ENCODE measurements at places on chromosomes 11 and 22.

- no peak for DNase-seq
Observed at GRCh38 chr22:40976866-40977700, 25.9 kb downstream of the RBX1 start.

DNA sequence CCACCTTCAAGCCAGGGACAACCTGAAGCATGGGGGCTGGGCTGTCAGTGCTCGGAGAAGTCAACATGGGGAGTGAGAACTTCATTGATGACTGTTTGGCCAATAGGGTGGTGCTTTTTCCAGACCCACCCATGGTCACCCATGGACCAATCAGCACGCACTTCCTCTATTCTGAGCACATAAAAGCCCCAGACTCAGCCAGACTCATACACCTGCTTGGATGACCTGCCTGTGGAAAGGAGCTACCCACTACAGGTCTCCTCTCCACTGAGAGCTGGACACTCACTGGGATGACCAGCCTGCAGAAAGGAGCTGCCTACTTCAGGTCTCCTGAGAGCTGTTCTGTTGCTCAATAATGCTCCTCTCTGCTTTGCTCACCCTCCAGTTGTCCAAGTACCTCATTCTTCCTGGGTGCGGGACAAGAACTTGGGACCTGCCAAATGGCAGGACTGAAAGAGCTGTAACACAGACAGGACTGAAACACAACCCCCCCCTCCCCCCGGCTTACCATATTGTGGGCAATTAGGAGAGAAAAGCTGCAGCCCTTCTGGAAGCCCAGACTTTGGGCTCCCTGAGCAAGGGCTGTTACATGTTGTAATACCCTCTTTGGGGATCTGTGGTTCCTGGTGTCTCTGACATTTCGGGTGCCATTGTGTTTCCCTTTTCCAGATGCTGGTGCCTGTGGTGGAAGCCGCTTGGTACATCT lies 44.4 kb upstream of the WNT11 start:
- no peak for DNase-seq

- no peak for DNase-seq
Observed at GRCh38 chr11:40170078-40170477, 1289.4 kb downstream of the LRRC4C start.

DNA sequence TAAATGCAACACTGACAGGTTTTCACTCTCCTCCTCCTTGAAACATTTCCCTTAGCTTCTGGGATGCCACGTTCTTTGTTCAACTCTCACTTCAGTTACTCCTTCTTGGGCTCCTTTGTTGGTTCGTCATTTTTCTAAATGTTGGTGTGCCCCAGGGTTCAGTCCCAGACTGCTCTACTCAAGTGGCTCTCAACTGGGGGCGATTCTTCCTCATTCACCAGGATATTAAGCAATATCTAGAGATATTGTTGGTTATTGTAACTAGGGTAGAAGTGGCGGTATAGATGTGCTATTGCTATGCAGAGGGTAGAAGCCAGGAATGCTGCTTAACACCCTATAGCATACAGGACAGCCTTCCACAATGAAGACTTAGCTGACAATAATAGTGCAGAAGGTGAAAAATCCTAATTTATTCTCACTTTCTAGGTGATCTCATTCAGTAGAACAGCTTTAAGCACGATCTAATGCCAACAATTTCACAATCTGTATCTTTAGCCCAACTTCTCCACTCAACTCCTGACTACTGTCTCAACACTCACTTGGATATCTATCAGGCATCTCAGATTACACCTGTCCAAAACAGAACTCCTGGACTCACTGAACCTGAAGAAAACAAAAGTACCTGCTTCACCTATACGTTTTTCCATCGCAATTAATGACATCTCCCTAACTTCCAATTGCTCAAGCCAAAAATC lies 4.6 kb downstream of the NUP160 start:
- DNase-seq, result no peak

- no peak for DNase-seq
Observed at GRCh38 chr11:43419460-43419859, 60.7 kb downstream of the TTC17 start.

DNA sequence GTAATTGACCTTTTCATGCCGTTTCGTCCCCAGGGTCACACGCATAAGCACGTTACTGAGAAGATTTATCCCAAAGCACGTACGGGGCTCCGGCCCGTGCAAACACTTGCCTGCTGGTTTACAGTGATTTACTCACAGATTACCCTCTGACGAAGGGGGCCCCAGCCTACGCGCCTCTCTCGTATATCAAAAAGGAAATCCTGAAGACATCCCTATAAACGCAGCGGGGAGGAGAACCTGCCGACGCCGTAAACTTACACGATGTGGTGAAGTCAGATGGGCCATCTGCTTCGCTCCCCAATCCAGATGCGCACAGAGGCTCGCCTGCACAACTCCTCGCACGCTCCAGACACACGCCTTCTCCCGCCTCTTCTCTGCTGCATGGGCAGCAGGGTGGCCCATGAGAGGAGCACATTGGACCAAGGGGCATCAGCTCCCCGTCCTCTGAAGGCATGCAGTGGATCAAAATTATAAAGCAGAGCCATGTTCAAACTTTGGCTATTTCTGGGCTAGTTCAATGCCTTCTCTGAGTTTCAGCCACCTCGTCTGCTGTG lies 123.6 kb downstream of the MN1 start:
- no peak for DNase-seq

DNA sequence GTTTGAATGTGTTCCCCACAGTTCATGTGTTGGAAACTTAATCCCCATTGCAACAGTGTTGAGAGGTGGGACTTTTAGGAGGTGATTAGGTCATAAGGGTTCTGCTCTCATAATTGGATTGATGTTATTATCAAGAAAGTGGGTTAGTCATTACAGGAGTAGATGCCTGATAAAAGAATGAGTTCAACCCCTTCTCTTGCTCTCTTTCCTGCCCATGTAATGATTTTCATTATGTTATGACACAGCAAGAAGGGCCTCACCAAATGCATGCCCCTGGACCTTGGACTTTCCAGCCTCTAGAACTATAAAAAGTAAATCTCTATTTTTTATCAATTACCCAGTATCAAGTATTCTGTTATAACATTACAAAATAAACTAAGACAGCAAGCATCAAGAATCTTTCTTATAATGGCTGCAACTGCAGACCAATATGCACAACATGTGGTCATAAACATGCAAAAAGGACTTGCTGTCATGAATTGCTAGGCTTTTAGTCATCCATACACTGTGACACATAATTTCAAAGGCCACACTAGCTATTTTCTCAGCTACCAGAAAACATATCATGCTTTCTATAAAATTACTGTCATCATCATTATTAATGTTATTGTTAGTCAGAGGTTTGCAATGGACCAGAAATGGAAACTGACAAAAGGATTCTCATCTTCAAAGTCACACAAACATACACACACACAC lies 99.9 kb upstream of the GUCY1A2 start:
- DNase-seq, result no peak

GRCh38 chr11:117546431-117547194 lies 219.0 kb downstream of the CEP164 start:
- no peak for DNase-seq

DNA sequence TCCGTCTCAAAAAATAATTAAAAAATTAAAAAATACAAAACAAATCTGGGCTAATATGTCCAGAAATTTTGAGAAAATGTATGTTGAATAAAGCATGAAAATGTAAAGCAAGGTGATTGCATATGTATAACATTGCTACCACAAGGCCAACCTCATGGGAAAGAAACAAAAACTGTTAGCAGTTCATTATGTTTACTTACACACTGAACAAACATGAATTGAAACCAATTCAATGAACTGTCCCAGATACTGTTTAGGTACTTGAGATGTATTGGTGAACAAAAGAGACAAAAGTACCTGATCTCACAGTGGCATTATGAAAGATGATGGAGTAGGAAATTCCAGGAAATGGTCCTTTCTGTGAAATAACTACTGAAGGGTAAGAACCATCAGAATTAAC lies 43.8 kb upstream of the IGLL5 start:
- DNase-seq, result no peak

GRCh38 chr11:12188548-12189317 lies 78.3 kb downstream of the MICAL2 start:
- DNase-seq, result no peak

DNA sequence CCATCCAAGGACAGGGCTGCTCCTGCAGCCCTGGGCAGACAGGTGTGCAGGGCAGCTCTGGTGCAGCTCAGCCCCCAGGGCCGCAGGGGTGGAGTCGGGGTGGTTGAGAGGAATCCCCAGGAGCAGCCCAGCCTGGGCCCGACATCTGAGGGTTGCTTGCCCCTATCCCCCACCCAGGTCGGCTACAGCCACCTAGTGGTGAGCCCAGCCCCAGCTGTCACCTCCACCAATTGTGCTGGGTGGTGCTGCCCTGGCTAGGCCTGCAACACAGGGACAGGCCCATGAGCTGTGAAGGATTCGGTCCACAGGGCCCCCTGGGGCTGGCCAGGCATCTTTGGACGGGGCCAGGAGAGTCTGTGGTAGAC lies 29.6 kb downstream of the RTN4R start:
- DNase-seq, result peak; percentile 82

Measured in ecto neural progenitor cell (in vitro differentiated cells).